ENCODE measurements at places on chromosomes 13 and 19.

GRCh38 chr19:12244370-12244769 lies 50.3 kb downstream of the ZNF44 start:
- no peak for DNase-seq

DNA sequence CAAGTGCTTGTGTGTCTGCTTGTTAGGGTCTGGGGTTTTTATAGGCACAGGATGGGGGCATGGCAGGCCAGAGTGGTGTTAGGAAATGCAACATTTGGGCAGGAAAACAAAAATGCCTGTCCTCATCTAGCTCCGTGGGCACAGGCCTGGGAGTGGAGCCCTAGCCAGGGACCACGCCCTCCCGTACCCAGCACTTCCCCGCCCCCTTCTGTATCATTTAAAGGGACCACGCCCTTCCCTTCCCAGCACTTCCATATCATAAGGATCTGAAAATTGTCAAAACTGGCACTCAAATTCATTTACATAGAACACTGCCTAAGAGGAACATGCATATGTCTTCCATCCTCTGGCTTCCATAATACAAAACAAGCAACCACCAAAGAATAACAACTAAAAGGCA lies 185.8 kb downstream of the B3GLCT start:
- DNase-seq: no peak

DNA sequence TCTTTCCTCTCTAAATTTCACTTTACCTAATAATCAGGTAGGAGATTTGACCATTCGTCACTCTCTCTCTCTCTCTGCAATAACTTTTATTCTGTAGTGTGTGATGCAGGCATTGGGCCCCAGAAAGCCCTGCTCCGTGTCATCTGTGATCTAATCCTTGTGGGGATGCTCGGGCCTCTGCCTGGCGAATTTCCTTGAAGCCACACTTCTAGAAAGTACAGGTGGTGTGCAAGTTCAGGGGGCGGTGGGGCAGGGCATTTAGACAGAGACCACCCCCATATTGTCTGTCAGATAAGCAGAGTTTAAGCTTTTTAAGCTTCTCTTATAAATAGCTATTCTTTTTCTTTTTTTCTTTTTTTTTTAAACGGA lies 53.4 kb upstream of the GPR12 start:
- no peak for DNase-seq

DNA sequence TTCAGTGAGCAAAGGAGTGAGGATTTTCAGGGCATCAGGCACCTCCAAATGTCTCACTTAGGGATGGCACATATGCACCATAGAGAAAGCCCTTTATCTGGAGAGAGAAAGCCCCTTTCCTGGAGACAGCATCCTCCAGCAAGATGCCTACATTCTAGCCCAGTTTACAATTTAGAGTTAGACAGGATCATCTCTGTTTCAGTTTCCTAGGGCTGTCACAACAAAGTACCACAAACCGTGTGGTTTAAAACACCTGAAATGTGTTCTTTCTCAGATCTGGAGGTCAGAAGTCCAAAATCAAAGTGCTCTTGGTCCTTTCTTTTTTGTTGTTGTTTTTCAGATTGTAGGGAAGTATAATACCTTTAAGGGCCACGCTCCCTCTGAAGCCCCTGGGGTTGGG lies 61.8 kb downstream of the MBNL2 start:
- DNase-seq: no peak

- DNase-seq: no peak
Observed at GRCh38 chr19:1360818-1361461, 22.8 kb upstream of the NDUFS7 start.

DNA sequence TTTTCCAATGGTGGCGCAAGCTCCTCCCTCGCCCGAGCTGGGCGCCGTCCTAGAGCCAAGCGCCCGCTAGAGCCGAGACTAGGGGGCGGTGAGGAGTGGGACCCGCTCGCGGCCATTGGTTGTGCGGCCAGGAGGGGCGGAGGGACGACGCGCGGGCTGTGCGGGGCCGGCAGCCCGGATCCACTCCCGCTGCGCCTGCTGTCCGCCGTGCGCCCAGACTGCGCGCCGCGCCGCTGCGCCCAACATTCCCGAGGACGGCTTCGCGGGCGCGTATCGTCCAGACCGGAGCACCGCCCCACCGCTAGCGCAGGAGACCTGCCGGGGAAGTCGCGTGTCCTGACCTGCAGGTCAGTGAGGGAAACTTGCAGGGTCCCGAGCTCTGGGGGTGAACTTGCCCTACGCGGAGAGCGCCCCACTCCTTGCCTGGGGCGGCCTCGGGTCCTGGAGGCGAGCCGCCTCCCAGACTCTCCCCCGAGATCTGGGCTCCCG lies at the start of gene SERTM1:
Gene SERTM1, plus strand, starts transcription at position 183 of the 489 bp plus-strand sequence. CDS start 21,059 bp downstream, outside the sequence.
- DNase-seq: no peak

DNA sequence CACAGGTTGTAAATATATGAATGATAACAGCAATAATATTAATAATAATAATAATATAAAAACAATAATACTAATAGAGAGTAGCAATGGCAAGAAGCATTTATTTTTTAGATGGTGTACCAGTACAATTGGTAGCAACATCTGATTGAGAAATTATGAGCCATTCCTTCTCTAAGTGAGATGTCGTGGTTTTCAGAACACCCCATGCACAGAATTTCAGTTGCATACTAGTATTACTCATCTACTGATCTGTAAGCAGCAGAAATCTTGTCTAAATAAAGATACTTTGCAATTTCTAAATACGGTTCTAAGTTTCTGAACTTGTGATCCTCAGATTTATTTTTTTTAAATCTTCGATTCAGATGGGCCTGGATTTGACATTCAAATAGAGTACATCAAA lies 788.0 kb upstream of the ATXN8OS start:
- no peak for DNase-seq

- DNase-seq: no peak
Observed at GRCh38 chr13:98272549-98272948, 95.5 kb upstream of the RNF113B start.

GRCh38 chr13:81927347-81927746 lies 1586.4 kb upstream of the SPRY2 start:
- no peak for DNase-seq

DNA sequence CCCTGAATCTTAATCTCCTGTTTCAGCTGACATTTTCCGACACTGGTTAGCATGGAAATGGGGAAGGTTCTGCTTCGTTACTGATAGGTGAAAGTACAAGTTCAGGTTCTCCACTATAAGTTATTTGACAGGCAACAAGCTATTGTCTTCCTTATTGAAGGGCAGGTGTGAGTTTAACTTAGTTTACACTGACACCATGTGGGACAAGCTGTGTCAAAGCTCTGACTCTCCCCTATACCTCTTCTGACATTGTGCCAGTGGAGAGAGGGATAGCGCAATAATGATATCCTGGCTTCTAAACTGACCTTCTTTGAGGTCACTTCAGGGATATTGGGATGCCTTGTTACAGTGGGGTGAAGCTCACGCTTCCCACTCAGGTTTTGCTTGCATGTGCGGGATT lies 587.0 kb upstream of the SLITRK5 start:
- DNase-seq: no peak

DNA sequence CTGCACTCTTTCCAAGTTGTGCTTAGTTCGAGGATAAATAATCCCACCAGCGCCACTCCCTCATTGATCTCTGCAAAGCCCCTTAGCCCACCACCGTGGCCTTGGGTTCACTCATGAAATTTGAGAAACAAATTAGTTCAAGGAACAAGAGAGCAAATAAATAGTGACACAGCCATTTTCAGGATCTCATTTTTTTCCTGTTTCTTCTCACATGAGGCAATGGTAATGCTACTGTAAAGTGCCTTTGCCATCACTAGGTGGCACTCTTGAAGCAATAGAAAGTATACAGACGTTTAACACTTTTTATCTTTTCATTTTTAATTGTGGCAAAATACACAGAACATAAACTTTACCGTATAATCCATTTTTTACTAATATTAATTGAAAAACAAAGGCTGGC lies 76.8 kb upstream of the ZNF835 start:
- DNase-seq: no peak

- peak; percentile 6 for DNase-seq
Observed at GRCh38 chr19:43560687-43561086, 14.6 kb downstream of the XRCC1 start.

DNA sequence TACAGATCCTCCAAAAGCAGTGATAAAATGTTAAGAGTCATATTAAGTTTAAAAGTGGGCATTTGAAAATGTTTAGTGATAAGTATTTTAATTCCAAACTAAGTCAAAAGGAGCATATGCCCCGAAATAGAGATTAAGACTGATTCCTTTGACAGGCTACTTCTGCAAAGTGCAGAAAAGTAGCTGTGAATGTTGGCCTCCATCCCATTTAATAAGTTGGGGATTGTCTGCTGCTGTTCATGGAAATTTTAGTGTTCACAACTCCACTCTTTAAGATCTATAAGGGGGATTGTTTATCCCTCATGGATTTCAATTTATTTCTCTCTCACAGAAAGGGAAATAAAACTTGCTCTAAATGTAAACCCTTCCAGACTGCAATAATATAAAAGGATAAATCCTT lies 278.3 kb downstream of the KCTD12 start:
- DNase-seq: no peak

DNA sequence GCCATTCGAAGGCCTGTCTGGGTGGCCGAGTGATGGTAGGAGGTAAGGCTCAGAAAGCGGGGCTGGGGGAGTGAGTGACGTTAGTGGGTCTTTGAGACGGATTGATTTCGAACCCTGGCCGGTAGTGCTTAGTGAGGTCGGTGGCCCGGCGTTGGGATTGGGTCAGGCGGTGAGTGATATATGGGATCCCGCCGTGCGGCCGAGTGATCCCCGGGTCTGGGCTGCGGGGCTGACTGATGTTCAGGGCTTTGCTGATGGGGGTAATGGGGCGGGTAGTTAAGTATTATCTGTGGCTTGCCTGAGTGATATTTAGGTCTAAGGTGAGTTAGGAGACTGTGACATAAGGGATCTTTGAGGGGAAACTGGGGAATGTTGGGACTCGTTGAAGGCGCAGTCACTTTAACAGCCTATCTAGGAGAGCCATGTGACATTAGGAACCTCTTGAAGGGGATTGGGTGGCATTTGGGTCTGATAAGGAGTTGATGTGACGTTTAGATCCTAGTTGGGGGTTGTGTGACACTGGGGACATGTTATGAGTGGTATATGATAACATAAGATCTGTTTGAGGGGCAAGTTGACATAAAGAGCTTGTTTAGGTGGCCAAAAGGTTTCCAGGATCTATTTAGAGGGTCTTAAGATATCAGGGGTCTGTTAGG lies 543 bp downstream of the PSMC4 start:
- DNase-seq: no peak

- DNase-seq: no peak
Observed at GRCh38 chr13:91112201-91112923, 235.1 kb upstream of the MIR17HG start.

- no peak for DNase-seq
Observed at GRCh38 chr13:113851826-113852535, 11.9 kb downstream of the GAS6 start.

DNA sequence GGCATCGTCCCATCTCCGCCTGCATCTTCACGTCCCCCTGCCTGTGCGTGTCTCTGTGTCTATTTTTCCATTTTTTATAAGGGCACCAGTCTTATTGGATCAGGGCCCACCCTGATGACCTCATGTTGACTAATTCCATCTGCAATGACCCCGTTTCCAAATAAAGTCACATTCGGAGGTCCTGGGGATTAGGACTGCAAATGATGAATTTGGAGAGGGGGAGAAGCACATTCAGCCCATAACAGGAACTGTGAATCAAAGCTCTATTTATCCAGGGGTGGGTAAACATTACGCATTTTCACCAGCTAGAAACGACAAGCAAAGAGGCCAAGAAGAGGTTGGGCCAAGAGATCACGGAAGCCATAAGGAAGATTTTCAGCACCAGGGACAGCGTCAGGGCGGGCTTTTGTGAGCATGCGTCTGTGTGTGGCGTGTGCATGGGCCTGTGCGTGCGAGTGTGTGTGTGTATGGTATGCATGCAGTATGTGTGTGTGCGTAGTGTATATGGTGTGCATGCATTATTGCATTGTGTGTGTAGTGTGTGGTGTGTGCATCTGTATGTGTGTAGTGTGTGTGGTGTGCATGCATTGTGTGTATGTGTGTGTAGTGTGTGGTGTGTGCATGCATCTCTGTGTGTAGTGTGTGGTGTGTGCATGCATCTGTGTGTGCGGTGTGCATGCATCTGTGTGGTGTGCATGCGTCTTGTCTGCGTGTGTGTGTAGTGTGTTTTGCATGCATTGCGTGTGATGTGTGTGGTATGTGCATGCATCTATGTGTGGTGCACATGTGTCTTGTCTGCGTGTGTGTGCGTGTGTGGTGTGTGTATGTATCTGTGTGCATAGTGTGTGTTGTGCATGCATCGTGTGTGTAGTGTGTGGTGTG lies 19.6 kb downstream of the CELF5 start:
- peak; percentile 30 for DNase-seq

GRCh38 chr19:33487901-33488800 lies 33.4 kb downstream of the PEPD start:
- no peak for DNase-seq

GRCh38 chr13:108525827-108526226 lies 103.6 kb upstream of the MYO16 start:
- DNase-seq: no peak

DNA sequence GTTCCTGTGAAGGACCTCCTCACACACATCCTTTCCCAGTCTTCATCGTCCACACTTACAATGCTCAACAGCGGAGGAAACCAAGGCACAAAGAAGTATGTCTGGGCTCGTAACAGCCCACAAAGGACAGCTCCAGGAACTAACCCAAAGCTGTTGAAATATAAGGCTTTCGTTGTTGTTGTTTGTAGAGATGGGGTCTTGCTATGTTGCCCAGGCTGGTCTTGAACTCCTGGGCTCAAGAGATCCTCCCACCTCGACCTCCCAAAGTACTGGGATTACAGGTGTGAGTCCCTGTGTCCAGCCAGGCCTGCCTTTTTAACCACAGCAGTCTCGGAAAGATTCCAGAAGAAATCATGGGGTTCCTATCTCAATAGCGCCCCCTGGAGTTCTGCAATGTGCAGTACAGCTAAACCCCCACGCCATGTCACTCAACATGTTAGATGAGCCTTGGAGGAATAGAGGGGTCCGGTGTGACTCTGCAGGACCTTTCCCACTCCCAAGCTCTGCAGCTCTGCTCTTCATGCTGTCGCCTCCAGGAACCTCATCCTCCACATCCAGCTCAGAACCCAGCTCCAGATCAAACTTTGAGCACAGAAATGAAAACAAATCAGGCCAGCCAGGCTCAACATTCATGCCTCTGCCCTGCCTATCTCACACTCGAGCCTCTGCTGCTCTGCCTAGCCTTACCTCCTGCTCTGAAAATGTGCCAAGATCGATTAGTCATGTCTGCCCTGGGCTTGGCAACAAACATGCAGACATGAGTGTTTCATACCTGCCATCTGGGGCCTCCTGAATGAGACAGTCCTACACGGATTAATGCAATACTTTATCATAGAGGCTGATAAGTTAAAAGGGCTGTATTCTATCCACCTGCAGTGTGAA lies 7.5 kb downstream of the PLA2G4C start:
- peak; percentile 31 for DNase-seq

- no peak for DNase-seq
Observed at GRCh38 chr19:44587963-44588770, 25.2 kb upstream of the IGSF23 start.

- DNase-seq: no peak
Observed at GRCh38 chr13:108859197-108860012, 230.0 kb downstream of the MYO16 start.

- no peak for DNase-seq
Observed at GRCh38 chr19:3981373-3981735, 3.9 kb downstream of the EEF2 start.

GRCh38 chr13:112956571-112957294 lies 12.3 kb upstream of the MCF2L start:
- no peak for DNase-seq
